ENCODE measurements at places on chromosomes 3 and 15.

GRCh38 chr15:89187986-89188514 is 33.3 kb downstream of the RLBP1 start:
- DNase-seq = no peak

- no peak for DNase-seq
Measured at GRCh38 chr3:20403986-20404740, 218.2 kb upstream of the SGO1 start.

GRCh38 chr3:31102196-31102879 is 207.9 kb upstream of the GADL1 start:
- DNase-seq = no peak

DNA sequence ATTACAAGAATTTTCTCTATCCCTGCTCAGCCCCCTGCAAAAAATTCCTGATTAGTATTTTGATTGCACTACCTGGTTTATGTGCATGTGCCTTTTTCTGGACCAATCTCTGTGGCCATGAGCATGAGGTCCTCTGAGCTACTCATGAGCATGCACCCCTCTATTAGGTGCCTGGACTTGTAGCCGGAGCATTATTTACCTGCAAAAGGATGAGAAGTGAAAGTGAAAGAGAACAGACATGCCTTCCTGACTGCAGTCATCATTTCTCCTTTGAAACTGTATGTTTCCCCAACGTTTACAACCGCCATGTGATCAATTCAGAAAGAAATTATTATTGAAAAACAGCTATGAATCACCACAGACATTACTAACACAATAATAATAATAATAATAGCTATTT is 1008.8 kb downstream of the ROBO2 start:
- no peak for DNase-seq

DNA sequence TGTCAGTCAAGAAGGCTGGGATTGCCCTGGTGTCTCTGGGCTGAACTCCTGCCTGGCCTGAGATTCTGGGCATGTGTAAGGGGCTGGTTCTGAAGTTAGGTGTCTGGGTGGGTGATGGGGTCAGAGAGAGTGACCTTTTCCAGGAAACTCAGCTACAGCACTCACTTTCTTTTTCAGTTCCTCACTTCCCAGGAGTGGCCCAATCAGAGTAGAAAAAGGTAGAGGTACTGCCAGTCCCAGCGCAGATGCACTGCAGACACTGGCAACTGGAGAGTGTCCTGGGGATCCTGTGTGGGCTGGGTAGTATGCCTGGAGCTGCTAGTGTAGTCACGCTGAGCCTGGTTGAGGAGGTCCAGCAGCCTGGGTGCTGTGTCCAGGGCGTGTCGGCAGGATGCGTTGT is 46.5 kb upstream of the APEH start:
- DNase-seq = no peak

GRCh38 chr15:39629371-39629770 is 48.5 kb downstream of the THBS1 start:
- DNase-seq = no peak

DNA sequence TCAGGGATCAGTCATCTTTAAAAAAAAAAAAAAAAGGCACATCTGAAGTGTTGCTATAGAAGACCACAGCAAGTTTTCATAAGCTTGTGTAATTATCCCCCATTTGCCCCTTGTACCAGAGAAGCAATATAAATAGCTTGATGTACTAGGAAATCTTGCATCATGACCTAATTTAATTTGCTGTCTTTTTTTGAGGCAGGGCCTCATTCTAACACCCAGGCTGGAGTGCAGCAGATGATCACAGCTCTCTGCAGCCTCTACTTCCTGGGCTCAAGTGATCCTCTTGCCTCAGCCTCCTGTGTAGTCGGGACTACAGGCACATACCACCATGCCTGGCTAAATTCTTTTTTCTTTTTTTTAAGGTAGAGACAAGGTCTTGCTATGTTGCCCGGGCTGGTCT is 88.7 kb downstream of the ARIH1 start:
- DNase-seq = no peak

DNA sequence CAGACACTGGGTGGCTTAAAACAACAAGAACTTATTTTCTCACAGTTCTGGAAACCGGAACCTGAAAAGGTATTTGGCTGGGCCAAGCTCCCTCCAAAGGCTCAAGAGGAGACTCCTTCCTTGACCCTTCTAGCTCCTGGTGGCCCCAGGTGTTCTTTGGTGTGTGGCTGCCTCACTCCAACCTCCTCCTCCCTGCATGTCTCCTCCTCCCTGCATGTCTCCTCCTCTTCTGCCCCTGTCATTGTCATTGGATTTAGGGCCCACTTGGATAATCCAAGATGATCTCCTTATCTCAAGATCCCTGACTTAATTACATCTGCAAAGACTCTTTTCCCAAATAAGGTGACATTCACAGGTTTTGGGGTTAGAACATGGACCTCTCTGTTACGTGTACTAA is 69.8 kb upstream of the MFGE8 start:
- DNase-seq = no peak

DNA sequence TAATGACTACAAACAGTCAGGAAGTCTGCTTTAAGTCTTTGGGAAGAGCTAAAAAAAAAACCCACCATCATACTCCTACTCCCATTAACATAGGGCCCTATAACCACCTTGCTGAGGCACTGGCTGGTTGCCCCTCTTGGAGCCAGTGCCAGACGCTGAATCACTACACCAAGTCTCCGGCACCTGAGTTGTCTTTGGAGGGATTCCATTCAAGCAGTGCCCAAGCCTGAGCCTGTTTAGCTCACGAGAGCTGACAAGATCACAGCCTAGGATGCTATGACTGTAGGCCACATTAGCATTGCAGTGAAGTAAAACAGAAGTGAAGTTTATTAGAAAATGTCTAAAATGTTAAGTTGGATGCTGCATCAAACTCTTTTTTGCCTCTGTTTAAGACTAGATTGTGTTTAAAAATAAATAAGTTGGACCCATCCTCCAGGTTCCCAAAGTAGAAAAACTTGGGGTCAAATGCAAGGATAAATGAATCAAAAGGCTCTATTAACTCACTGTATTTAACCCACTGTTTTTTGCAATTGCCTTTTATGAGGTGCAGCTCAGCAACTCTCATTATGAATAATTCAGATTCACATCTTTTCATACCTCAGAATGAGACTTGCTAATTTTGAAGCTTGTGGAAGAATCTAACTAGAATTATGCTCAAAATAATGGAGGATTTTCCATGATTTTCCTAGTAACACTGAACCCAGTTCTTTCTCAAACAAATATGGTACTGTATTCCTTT is 461.9 kb downstream of the FOXP1 start:
- no peak for DNase-seq

DNA sequence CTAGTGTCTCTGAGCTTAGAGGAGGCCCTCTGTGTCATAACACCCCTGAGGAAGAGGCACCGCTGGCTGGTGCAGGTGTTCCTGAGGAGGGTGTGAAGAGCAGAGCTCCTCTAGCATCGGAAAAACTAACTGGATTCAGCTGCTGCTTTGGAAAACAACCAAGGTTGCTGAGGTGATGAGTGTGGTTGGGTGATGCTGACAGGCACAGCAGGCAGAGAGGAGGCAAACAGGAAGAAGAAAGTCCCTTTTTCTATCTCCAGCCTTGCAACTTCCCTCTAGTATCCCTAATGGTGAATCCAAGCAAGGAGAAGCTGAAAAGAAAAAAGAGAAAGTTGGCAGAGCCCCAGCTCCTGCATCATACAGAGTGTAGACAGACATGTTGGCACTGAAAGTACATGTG is 3.8 kb upstream of the OR4F15 start:
- DNase-seq = no peak

DNA sequence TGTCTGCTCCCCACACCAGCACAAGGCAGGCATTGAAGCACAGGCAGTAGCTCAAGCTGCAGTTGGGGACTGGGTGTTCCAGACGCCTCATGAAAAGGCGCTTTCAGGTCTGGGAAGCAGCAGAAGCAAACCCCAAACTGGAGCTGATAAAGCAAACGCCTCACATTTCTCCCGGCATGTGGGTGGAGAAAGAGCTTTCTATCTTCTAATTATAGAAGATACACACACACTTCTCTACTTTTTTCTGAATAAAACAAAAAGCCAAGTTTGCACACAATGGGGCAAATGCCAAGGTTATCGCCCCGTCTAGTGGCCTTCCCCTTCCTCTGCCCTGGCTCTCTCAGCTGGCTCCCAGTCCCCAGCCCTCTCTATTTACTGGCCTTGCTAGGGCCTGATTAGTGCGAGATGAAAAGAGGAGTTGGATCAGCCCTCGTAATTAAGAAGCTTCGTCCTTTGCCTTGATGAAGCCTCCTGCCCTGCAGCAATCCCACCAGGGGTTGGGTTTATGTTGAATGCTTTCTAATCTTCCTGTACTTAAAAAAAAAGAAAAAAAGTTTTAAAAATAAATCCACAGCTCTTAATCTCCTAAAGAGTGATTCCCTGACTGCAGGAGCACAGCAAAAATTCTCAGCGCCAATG is 120.2 kb downstream of the MEGF11 start:
- no peak for DNase-seq

DNA sequence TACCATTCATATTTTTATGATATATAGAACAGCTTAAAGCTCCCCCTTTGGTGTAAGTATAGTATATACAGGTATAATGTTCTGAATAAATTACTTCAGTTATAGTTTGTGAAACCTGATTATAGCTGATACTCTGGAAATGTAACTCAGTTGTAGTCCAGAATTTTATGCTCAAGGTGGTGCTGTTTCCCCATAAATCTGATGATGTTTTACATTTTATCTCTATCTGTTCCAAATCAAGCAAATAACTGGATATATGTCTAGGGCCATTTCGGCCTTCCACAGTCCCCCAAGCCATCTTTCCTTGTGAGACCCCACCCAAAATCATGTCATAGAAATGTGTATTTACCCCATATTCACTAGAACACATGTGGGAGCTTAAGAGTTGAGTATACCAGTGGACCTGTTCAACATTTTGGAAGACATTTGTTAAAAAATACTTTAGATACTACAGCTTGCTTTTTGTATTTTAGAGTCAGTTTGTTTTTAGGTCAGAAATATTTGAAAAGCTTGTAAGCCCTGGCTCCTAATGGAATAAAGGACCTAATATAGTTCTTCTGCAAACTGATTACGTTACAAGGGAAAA is 107.1 kb downstream of the ATG7 start:
- DNase-seq = no peak

DNA sequence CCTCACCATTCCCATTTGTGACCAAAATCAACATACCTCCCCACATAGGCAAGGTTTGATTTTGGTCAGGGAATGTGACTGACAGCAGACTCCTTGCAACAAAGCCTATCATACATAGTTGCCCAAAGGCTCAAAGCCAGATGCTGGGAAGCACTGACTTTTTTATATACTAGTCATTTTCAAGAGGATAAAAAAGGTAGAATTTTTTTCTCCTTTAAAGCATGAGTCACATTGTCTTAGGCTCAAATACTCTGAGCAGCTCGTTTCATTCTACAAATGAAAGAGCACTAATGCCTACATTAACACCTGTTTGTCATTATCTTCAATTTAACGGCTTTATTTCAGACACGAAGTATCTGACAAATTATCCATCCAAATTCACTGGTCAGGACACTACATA is 36.2 kb downstream of the ICE2 start:
- DNase-seq = no peak

DNA sequence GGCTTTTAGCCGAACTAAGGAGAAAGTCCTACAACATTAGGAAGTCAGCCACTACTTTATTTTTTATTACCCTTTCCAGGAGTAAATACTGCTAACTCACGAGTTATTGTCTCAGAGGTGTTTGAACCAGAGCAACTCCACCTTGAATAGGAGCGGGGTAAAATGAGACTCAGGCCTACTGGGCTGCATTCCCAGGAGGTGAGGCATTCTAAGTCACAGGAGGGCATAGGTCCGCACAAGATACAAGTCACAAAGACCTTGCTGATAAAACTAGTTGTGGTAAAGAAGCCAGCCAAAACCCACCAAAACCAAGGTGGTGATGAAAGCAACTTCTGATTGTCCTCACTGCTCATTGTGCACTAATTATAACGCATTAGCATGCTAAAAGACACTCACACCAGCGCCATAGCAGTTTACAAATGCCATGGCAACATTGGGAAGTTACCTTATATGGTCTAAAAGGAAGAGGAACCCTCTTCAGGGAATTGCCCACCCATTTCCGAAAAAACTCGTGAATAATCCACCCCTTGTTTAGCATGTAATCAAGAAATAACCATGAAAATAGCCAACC is 555.9 kb downstream of the IGSF11 start:
- DNase-seq = no peak

DNA sequence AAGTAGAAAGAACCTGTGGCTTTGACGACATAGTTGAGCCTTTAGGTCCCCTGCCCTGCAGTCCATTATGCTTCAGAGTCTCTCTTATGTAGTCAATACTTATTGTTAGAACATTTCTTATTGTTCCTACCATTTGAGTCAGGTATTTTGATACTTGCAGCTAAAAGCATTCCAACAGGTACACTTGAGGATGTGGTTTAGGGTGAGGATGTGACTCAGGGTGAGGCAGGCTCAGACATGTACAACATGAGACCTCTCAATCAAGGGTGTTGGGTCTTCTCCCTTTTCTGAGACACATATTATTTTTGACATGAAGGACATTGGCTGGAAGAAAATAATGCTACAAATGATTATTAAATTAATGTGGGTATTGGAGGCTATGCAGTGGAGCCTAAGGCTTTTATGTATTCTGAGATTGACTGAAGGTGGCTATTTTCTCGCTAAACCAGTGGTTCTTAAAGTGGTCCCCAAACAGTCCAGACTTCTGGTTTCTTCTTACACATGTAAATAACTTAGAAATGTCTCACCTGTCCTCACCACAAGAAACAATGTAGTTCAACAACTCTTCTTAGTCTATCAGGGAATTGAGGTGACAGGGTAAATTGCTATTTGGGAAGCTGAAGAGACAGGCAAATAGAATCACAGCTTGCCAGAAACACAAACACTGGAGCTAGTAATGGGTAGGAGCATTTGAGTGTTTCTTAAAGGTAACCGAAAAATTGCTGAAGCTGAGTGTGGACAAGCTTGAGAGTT is 135.5 kb upstream of the ZPLD1 start:
- no peak for DNase-seq

DNA sequence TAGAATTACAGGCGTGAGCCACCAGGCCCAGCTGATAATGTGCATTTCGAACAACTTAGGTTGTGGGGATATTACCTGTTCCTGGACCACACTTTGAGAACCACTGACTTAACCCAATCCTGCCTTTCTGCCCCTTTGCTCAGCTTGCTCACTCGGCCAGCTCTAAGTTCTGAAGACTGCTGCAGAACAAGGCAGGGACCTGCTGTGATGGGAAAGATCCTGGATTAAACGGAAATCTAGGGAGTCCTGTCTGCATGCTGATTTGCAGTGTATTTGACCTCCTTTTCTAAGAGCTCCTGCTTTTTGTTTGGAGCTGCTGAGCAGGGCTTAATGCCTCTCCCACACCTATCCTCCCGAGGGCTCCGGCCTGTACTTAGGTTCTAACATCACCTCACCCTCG is 2.9 kb downstream of the LTK start:
- no peak for DNase-seq

DNA sequence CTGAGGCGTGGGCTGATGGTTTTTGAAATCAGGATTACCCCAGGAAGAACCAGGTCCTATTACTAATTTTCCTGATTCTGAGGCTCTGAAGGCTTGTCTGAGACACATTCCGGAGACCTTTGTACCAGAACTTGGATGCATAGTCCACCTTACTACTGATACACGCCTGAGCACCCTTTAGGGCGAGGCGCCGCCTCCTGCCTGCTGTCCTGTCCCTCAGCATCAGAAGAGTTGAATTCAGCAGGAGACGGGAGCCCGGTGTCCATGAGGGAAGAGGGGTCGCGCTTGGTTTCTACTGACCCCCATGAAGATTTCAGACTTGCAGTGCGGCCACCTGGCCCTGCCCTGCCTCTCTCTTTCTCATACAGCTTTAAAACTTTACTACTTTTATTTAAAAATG is 49.9 kb downstream of the KLF13 start:
- DNase-seq = no peak

All from retinal pigment epithelial cell (primary cell).